Thoracic aorta (tissue), 2 donors: ENCODE measurements at places on chromosomes 7 and 10.

- no peak for DNase-seq
Observed at GRCh38 chr7:50467817-50468610, 17.9 kb upstream of the FIGNL1 start.

GRCh38 chr7:142349670-142350405 lies 92.0 kb upstream of the PRSS58 start:
- no peak for DNase-seq

GRCh38 chr7:30894866-30895605 lies 16.6 kb upstream of the AQP1 start:
- DNase-seq = no peak

- no peak for DNase-seq
Observed at GRCh38 chr7:32680259-32681173, 185.2 kb downstream of the AVL9 start.

- DNase-seq = no peak
Observed at GRCh38 chr10:58515291-58515941, 2.7 kb downstream of the BICC1 start.

- no peak for DNase-seq
Observed at GRCh38 chr10:79191951-79192676, 123.3 kb downstream of the ZMIZ1 start.

GRCh38 chr10:33681595-33681994 lies 347.1 kb upstream of the NRP1 start:
- DNase-seq = no peak

DNA sequence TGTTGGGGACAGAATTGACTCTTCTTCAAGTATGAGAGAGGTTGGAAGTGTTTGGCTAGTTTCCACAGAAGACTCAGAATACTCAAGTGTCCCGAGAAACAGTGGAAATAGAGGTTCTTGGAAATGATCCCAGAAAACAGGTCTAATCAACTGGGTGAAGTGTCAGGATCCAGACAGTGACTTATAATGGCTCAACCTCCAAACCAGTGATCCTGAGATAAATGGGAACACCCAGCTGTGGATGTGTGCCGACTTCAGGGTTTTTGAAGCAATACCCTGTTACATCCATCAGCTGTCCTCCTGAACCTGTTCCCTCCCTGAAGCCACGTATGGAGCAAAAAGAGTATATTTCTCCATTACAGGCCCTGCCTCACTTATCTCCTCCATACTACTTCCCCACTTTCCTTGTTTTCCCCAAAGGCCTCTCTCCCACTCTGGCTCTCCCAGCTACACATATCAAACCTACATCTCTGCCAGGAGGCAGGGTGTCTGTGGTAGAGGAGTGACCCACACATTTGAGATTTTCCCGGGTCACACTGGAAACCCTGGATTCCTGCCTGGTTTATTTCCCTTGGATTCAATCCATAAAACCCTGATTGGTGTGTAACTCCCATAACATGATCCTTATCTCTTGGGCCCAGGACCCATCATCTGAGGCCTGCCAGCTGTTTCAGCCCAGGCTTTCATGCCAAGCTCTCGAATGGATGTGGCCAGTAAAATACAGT lies 17.6 kb upstream of the ELOVL3 start:
- no peak for DNase-seq

GRCh38 chr7:34282271-34282670 lies 375.7 kb upstream of the NPSR1 start:
- no peak for DNase-seq

DNA sequence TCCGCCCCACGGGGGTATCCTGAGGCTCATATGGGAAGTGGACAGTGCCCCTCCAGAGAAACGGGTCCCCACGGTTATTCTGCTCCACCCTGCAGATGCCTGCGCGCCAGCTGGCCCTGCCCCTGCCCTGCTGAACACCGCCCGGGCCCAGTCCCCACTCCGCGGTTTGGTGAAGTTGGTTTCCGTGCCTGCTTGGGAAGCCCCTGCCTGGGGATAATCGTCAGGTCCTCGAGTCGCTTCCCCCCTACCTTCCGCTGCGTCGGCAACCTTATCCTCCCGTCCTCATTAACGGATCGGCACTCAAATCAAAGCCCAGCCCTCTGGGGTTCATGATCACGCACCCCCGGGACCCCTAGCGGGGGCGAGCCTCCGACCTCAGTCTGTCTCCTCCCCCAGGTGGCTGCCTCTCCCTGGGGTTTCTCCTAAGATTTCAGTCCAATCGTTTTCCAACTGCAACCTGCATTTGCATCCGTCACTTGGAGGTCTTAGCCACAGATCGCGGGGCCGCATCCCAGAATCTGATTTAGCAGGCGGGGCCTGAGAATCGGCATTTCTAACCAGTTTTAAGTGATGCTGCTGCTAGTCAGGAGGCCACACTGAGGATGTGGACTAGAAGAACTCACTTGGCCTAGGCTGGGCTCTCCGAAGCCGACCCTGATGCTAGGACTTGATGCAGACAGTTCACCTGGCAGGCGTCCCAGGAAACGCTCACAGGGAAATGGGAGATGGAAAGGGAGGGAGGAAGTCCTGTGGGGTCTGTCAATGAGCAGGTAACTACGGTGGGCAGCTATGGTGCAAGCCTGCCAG lies 27.6 kb downstream of the WDR86 start:
- no peak for DNase-seq

GRCh38 chr10:10130686-10131085 lies 887.0 kb upstream of the CELF2 start:
- DNase-seq = no peak

- no peak for DNase-seq
Observed at GRCh38 chr7:104039363-104039762, 49.9 kb upstream of the RELN start.

DNA sequence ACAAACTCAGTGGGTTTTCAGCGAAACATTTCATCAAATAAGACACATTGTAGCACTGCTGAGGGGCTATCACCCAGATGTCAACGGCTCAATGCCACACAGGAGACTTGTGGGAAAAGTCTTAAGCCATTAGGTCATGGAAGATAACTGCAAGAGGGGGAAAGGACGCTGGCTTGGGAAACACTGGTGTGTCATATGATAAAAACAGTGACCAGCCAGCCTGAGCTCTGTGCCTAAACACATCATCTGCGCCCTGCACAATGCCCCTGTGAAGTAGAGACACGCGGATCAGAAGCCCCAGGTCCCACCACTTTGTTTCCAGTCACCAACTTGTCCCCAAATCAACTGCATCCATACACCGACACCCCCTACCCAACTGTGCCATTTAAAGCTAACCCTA lies 116.7 kb downstream of the TNS3 start:
- DNase-seq = no peak

DNA sequence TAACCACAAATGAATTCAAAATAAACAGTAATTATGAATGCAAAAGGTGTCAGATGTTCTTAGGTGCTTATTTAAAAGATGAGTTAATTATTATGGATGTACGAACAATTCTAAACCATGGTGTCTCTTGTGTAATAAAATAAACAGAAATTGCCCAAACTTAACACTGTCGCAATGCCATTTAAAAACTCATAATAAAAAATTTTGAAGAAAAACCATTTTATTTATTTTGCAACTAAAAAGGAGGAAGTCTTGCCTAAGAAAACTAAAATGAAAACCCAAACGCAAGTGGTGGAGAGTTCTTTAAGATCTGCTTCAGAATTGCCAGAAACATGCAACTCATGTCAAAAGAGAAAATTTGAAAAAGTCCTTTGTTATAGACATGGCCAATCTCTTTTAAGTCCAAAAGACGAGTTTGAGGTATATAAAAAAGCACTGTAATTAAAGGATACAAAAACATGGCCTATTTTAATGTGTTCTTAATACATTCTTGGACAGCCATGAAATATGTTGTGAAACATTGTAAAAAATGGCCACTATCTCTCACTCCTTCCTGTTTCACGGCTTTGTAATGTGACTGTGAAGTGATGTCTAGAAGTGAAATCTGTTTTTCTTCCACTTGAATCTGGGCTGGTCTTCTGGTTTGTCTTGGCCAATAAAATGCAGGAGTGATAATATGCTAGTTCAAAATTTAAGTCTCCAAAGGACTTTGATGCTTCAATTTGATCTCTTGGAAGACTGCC lies 322.9 kb downstream of the PRPF18 start:
- no peak for DNase-seq

- no peak for DNase-seq
Observed at GRCh38 chr7:30427296-30428070, 51.1 kb downstream of the NOD1 start.

- no peak for DNase-seq
Observed at GRCh38 chr7:25831062-25831691, 320.8 kb upstream of the NFE2L3 start.

DNA sequence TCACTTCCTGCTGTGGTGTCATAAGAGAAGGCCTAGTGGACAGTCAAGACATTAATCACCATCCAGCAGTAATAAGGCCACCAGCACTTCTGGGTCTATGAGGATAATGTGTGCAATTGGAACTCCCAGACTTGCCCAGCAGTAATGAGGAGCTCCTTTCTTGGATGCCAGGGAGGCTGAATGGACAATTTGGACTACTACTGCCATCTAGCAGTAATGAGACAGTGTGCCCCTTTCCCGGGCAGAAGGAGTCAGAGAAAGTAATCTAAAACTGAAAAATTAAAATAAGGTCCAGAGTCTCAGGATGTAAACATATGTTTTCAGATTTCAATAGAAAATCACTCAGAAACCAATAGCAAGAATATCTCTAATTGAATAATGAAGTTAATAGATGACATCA lies 400.4 kb downstream of the CDC14C start:
- no peak for DNase-seq

DNA sequence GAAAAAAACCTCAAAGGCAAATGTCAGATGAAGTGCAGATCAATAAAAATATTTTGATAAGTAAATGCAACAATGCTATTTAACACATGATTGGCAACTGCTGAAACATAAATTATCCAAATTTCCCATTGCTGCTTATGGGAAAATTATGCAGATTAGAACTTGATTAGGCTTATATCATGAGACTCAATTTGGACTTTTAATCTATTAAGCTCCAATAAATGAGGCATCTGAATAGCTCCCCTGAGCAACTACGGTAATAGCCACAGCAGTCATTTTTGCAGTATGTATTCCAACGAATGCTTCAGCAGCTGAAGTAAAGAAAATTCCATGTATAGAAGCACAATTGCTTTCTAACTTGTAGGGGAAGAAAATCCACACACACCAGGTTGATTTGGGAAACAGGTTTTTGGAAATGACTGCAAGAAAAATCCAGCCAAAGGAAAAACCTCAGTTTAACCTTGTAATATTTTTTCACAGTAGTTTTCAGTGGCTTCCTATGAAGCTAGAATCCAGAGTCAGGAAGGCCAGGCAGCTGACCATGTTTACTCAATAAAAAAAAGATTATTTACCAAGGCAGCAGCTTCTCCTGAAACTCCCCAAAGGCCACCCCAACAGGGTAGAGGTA lies 716.1 kb downstream of the KCNMA1 start:
- DNase-seq = no peak

- DNase-seq = no peak
Observed at GRCh38 chr7:45682358-45682735, 108.2 kb downstream of the ADCY1 start.

GRCh38 chr10:30580676-30581075 lies 48.9 kb downstream of the LYZL2 start:
- no peak for DNase-seq

DNA sequence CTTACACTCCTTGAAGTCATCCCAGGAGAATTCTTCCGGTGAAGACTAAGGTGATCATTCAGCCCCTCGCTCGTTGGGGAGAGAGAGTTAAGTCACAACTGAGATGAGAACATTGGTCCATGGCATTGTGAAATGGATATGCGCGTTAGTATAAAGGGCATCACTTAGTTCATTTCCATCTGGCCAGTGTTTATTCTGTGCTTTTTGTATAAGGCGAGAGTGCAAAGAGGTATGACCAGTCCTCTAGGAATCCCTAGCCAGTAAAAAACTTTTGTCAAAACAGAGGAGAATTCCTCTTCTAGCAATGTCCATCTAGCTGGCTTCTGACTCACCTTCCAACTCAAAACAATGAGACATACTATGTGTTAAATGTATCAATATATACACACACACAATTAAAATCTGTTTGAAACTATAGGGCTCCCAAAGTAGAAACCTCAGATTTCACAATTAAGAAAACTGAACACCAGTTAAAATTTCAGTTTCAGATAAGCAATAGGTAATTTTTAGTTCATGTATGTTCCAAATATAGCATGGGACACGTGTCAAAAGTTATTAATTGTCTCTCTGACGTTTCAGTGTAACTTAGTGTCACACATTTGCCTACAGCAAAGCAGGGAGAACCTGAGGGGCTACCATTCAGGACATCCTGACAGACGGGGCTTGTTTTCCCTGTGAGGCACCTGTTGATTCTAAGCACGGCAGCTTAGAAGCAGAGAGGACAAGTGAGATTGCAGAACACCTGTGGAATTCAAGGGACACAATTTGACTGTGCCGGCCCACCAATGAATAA lies 158.9 kb downstream of the KLF6 start:
- DNase-seq = no peak

- DNase-seq = no peak
Observed at GRCh38 chr7:5714657-5715337, 66.7 kb downstream of the RNF216 start.

GRCh38 chr7:41795276-41795833 lies 92.5 kb upstream of the INHBA start:
- no peak for DNase-seq

DNA sequence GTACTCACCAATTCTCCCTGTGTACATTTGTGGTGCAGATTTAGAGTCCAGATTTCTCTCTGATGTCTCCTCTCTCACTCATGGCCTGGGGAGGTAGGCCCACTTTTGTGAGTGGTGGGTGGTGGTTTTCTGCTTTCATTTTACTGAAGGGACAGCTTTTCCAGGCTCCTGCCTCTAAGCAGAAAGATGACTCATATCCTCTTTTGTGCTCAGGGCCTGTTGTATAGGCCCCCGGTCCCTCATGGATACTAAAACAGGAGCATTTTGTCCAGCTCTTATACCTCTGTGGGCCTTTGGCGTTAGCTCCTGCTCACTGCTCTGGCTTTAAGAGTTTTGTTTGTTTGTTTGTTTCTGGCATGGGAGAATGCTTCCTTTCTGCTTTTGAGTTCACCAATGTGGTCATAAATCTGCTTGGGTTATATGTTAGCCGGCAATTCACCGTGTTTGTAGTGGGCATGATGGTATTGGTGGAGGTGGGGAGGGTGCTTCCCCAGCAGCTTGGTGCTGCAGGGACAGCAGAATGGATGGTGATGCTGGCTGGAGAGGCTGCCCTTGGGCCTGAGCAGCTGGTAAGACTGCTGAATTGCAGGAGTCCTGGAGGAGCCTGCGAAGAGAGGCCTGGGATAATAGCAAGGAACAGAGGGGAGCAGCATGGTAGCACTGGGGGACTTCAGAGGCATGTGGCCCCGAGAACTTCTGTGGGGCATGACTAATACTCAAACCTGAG lies 468.7 kb downstream of the RPS24 start:
- DNase-seq = no peak

DNA sequence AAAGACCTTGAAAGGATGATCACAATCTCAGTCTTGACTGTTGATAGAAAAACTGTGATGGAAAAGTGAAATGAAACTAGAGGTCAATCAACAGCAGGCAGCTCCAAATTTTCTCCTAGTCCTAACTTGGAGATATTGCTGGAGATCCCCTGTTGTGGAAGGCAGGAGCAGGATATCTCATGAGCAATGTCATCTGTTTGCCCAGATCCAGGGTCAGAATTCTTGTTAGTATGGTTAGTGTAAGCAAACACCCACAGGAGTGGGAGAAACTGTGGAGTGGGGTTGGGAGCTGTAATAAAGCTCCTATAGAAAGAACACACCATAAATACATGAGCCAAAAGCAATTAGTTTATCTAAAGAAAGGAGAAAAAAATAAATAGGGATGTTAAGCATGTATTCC lies 169.0 kb downstream of the AKR1D1 start:
- no peak for DNase-seq
